ENCODE measurements at places on chromosomes 7 and 10.
A peak's percentile ranks its signal among the peaks of the same experiment; 100 is the strongest.

DNA sequence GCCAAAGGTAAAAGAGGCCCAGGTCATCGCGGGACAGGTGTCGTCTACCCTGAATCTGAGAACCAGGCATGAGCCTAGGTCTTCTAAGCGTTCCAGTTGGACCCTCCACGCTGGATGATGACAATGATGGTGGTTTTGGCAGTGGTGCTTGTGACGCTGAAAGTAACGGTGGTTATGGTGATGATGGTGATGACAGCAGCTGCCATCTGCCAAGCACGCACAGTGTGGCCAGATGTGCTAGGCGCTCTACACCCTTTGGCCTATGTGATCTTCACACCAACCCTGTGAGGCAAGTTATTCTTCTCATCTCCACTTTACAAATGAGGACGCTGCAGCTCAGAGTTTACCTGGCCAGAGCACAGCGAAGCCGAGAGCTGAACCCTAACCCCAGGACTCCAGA lies 93.9 kb downstream of the FAM53B start:
- no peak for DNase-seq

DNA sequence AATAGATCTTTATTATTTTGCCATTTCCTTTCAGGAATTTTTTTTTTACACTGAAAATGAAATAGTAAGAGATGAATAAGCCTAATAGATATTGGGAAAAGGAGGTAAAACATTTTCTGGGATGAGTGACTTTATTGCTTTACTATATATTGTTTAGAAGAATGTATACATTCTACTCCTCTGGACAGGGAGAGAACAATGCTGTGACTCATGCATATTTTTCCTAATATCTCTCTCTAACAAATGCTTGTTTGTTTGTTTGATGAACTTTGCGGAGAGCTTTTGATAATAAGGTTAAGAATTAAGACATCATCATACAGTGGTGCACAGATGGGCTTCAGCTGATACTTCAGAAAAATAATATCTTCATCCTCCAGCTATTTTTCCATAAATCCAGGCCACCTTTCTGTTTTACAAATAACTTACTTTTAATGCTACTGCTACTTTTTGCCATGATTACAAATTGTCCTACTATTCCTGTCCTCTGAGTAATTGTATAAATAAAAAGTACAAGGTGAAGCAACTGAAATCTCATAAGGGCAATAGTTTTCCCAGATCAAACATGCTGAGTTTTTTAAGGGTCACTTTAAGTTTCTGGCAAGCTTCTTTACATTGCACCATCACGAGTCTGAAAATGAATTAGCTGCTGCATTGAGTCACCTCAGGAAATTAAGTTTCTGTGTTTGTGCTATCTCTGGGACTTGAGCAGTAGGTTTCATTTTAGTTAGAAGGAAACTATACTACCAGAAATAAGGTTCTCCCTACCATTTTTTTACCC lies 207.3 kb upstream of the POT1 start:
- no peak for DNase-seq

- DNase-seq: no peak
These were observed 149.4 kb upstream of the PRR15 start for GRCh38 chr7:29414216-29414615.

- no peak for DNase-seq
These were observed 153.0 kb upstream of the ANK3 start for GRCh38 chr10:60542657-60543056.

DNA sequence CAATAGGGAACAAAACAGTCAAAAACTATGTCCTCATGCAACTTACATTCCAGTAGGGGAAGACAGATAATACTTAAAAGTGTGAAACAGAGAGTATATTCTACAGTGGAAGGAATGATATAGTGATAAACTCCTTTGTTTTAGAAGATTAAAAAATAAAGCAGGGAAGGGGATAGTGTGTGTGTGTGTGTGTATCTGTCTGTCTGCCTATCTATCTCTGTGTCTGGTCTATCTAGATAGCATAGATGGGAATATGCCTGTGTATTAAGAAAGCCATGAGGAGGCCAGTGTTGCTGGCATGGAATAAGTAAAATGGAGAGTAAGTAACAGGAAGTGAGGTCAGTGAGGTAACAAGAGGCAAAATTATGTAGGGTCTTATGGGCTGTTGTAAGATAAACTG lies 42.2 kb downstream of the EXOC6 start:
- DNase-seq: no peak

DNA sequence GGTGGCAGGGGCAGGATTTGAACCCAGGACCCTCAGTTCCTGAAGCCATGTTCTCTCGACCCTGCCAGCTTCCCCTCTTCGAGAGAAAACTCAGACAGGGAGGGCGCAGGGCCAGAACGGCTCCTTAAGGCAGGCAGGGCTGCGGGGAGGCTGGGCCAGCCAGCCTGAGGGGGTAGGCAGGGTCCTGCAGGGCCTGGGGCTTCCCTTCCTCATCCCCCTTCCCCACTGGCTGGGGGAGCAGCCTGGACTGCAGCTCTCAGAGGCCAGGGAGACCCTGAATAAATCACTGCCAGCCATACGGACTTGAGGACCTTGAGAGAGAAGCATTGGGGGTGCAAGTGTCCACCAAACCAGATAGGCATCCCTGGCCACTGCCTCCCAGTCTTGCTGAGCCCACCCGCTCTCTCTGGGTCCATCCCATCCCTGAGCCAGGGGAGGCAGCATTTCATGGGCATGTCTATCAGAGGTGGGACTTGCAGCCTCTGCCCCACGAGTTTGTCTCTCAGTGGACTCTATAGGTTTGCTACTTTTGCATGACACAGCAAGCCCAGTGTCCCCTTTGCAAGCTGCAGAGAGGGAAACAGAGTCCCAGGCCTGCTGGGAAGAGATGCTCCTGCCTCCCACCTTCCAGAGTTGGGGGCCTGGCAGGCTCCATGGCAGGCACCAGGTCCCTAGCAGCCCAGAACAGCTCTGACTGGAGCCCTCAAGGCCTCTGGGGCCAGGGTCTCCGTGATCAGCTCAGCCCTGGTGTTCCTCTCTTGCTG lies 70.9 kb downstream of the MYL10 start:
- DNase-seq: no peak

DNA sequence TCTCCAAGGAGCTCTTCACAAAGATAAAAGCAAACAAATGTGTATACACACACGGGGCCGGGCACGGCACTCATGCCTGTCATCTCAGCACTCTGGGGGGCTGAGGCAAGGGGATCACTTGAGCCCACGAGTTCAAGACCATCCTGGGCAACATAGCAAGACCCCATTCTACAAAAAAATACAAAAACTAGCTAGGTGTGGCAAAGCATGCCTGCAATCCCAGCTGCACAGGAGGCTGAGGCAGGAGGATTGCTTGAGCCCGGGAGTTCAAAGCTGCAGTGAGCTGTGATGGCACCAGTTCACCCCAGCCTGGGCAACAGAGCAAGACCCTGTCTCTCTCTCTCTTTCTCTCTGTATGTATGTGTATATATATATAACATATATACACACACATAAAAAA lies 22.3 kb downstream of the TTYH3 start:
- DNase-seq: no peak

GRCh38 chr7:47329320-47329926 lies 252.5 kb downstream of the TNS3 start:
- no peak for DNase-seq

DNA sequence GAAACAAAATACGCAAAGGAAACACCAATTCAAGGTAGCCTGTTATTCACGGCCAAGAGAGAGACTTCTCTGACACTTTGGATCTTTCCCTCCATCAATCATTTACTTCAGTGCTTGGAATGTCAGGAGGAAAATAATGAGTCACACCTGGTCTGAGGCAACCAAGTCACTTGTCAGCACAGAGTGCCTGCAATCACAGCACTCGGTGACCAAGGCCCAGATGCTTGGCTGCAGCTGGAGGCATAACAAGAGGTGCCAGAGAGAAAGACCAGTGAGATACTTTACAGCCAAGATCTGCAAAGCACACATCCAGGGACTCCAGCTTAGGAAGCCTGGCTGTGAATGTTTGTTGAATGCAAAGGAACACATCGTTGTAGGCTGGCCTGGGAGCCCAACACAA lies 33.9 kb downstream of the ASB13 start:
- DNase-seq: no peak

- DNase-seq: peak; percentile 28
These were observed 32.0 kb upstream of the HABP2 start for GRCh38 chr10:113520690-113521474.

GRCh38 chr10:114359953-114360345 lies 44.4 kb downstream of the AFAP1L2 start:
- no peak for DNase-seq

- no peak for DNase-seq
These were observed 976.0 kb downstream of the DNAJB9 start for GRCh38 chr7:109545686-109546085.

DNA sequence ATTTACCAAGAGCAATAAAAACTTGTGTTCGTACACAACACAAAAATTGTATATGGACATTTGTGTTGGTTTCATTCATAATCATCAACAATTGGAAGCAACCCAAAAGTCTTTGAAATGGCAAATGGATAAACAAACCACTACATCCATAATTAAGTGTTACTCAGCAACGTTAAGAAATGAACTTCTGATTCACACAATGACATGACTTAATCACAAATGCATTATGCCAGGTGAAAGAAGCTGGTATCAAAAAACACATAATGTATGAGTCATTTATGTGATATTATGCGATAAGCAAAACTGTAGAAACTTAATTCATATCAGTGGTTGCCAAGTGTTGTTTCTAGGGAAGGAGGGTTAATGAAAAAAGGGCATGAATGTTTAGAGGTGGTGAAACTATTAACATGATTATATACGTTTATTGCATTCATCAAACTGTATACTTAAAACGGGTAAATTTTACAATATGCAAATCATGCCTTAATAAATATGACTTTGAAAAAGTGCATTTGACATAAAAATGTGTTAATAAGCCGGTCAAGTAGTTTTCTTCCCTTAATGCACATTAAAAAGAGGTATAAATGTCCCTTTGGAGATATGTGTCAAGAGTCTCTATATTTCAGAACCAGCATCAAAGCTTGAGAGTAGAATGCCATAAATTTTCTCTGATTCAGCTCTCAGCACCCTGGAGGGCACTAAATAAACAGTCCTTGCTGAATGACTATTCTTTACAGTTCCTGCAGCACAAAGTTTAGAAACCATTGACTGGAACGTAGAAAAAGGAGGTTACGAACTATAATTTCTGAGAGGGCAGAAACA lies 84.8 kb upstream of the GRM3 start:
- peak; percentile 69 for DNase-seq

DNA sequence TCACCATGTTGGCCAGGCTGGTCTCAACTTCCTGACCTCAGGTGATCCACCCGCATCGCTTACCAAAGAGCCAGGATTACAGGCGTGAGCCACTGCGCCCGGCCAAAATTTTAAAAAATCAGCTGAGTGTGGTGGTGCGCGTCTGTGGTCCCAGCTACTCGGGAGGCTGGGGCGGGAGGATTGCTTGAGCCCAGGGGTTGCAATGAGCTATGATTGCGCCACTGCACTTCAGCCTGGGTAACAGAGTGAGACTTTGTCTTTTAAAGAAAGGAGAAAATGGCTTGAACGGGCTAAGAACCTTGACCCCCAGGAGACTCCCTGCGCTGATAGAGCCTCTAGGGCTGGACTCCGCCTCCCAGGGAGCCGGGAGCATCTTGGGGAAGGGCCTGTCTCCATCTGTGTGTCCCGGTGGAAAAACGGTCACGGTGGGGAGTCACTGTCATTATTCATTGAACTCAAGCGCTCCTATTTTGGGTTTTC lies 760 bp upstream of the KCTD7 start:
- DNase-seq: peak; percentile 33

- no peak for DNase-seq
These were observed 222.1 kb downstream of the NSUN6 start for GRCh38 chr10:18429335-18429734.

DNA sequence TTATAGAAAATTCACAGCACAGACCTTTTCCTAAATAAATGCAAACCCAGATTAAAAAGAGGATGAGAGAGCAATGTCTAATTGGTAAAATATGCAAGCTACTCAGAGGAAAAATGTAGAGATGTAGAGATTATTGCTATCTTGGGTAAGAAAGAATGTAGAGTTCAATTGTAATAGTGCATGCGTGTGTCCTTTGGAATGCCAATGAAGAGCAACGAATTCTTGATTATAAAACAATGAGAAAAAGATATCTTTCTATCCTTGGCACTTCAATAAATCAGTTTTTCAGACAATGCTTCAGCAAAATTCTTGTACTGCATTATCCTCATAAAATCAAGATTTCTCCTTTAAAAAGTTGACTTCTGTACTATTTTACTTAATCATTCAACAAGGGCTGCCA lies 50.9 kb downstream of the SEMA3D start:
- DNase-seq: no peak

GRCh38 chr10:119393019-119393418 lies 149.5 kb downstream of the RGS10 start:
- no peak for DNase-seq

GRCh38 chr10:80468806-80469421 lies 14.8 kb downstream of the TSPAN14 start:
- no peak for DNase-seq

- no peak for DNase-seq
These were observed 54.3 kb upstream of the SEMA3A start for GRCh38 chr7:84248843-84249242.

GRCh38 chr7:92875719-92876118 lies 39.3 kb upstream of the CDK6 start:
- DNase-seq: no peak

DNA sequence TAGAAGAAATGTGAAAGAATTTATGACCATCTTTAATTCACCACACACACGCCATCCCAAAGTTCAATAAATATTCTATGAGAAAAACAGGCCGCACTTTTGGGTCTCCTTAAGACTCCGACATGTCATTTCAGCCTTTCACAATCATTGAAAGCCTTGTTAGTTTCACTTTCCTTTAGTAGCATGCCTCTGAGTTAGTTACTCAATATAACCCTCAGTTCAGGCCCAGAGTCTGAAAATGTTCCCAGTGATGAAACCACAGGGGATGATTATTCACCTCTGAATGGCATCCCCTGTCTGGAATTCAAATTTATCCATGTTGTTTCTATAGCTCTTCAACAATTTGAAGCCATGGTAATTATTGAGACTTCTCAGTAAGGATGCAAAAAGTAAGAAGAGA lies 278.1 kb upstream of the NRP1 start:
- DNase-seq: no peak

DNA sequence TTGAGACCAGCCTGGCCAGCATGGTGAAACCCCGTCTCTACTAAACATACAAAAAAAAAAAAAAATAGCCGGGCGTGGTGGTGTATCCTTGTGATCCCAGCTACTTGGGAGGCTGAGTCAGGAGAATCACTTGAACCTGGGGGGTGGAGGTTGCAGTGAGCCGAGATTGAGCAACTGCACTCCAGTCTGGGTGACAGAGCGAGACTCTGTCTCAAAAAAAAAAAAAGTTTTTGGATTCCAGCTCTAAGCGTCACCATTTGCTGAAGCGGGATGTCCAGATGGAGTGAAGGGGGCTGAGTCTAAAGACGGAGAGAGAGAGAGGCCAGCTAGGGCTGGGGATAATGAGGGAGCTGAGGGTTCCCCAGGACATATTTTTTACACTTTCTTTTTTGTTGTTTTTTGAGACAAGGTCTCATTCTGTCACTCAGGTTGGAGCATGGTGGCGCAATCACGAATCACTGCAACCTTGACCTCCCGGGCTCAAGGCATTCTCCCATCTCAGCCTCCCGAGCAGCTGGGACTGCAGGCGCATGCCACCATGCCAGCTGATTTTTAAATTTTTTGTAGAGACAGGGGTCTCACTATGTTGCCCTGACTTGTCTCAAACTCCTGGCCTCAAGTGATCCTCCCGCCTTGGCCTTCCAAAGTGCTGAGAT lies 9.4 kb upstream of the HK1 start:
- no peak for DNase-seq
